Activated CD4-positive, alpha-beta memory T cell treated with anti-CD3 and anti-CD28 coated beads, Interleukin-2, amount 10 ng/mL, durations not matched to agents 7 days and 5 days (primary cell): ENCODE measurements at places on chromosomes 13 and 19. TPM values are rescaled to one million over a fixed set of nuclear protein-coding genes. Genes with fewer than 3 reads are reported as not detected.

GRCh38 chr13:112859128-112859816 is 109.7 kb upstream of the MCF2L start:
- no peaks in the 10 kb centered on the region for H3K27me3 ChIP-seq
- H3K27ac ChIP-seq: no peak overlapping the region
- peaks cover 62% of the 10 kb centered on the region for H3K36me3 ChIP-seq
- H3K4me3 ChIP-seq: no peak overlapping the region
- no peak for DNase-seq

The KLK4 gene
- not detected for total RNA-seq

- H3K4me3 ChIP-seq: no peak overlapping the region
- H3K27ac ChIP-seq: no peak overlapping the region
- H3K36me3 ChIP-seq: no peaks in the 10 kb centered on the region
- peaks cover 19% of the 10 kb centered on the region for H3K27me3 ChIP-seq
Observed at GRCh38 chr13:21287331-21287907, 111.0 kb downstream of the MRPL57 start.

DNA sequence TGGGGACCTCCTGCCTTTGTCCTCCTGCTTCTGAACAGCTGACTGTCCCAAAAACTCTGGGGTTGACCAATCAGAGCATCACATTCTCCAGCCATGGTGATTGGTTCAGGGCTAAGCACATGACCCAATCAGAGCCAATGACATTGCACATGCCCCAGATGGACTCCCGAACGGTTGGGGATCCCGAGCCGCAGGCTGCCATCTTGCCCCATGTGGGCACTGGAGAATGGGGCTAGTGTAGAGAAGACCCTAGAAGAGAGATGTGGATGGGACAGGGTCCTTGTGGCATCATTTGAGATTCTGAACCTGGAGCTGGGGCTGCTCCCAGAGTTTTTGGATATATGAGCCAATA is 31.3 kb upstream of the PEPD start:
- no peak overlapping the region for H3K27ac ChIP-seq
- H3K4me3 ChIP-seq: no peak overlapping the region
- H3K36me3 ChIP-seq: no peaks in the 10 kb centered on the region
- H3K27me3 ChIP-seq: no peaks in the 10 kb centered on the region

The ZNF563 gene
- total RNA-seq: 4.5 TPM

The ZNF43 gene
- 21.3 TPM for total RNA-seq

The ZNF667 gene
- not detected for total RNA-seq

- no peaks in the 10 kb centered on the region for H3K36me3 ChIP-seq
- DNase-seq: no peak
- H3K4me1 ChIP-seq: no peaks in the 10 kb centered on the region
Observed at GRCh38 chr19:35587321-35587720, 1.3 kb downstream of the PMIS2 start.

The MYO1F gene
- 420 TPM for total RNA-seq

The TPTE2 gene
- 0.18 TPM for total RNA-seq
